Epithelial cell of alveolus of lung (primary cell): ENCODE measurements at places on chromosomes 12 and 14. TPM values are rescaled to one million over a fixed set of nuclear protein-coding genes. Genes with fewer than 3 reads are reported as not detected.

The KLRD1 gene
- under 0.01 and 0.64 TPM in 2 replicates for total RNA-seq

The OR8S1 gene
- total RNA-seq, result not detected in 2 replicates

The WNT5B gene
- 8.6 and 32.8 TPM in 2 replicates for total RNA-seq

The CLEC6A gene
- not detected in 2 replicates for total RNA-seq

The ANO2 gene
- total RNA-seq, result under 0.01 TPM in 1 of 2 replicates, not detected in the other

The OR4E1 gene
- total RNA-seq, result not detected in 2 replicates

The C12orf57 gene
- 336 and 337 TPM in 2 replicates for total RNA-seq

The LALBA gene
- total RNA-seq, result not detected in 2 replicates

The ABCD2 gene
- total RNA-seq, result 0.13 and 0.40 TPM in 2 replicates

The NYNRIN gene
- 9.7 and 33.2 TPM in 2 replicates for total RNA-seq

The GLIPR1L2 gene
- 0.13 TPM in 1 of 2 replicates, not detected in the other for total RNA-seq

The MIP gene
- total RNA-seq, result not detected in 2 replicates

The MUCL1 gene
- not detected in 2 replicates for total RNA-seq

The RIN3 gene
- 7.0 and 9.1 TPM in 2 replicates for total RNA-seq

The TNFAIP2 gene
- 28.7 and 71.9 TPM in 2 replicates for total RNA-seq

The TUBA1B gene
- 571 and 3,378 TPM in 2 replicates for total RNA-seq

The IQSEC3 gene
- total RNA-seq, result 0.08 TPM in 1 of 2 replicates, not detected in the other

The KCNJ8 gene
- 2.3 and 3.2 TPM in 2 replicates for total RNA-seq

The EML1 gene
- total RNA-seq, result 7.8 and 18.0 TPM in 2 replicates

The CYP27B1 gene
- total RNA-seq, result 0.26 and 0.32 TPM in 2 replicates

The KRT71 gene
- total RNA-seq, result not detected in 2 replicates

The BATF gene
- not detected in 2 replicates for total RNA-seq

The SERPINA12 gene
- not detected in 2 replicates for total RNA-seq

The ACSS3 gene
- 6.9 and 10.1 TPM in 2 replicates for total RNA-seq

The HNF1A gene
- total RNA-seq, result not detected in 2 replicates

The DACT1 gene
- total RNA-seq, result 4.7 and 23.8 TPM in 2 replicates

The PRIMA1 gene
- not detected in 2 replicates for total RNA-seq

The B4GALNT3 gene
- total RNA-seq, result 0.91 TPM in 1 of 2 replicates, not detected in the other

The KRT79 gene
- not detected in 2 replicates for total RNA-seq

The PTPRQ gene
- 0.13 and 0.24 TPM in 2 replicates for total RNA-seq

The KRT83 gene
- total RNA-seq, result not detected in 2 replicates

The TRAFD1 gene
- total RNA-seq, result 37.1 and 76.7 TPM in 2 replicates

The LYZ gene
- 0.56 TPM in 1 of 2 replicates, not detected in the other for total RNA-seq

The APOF gene
- total RNA-seq, result not detected in 2 replicates

The ZFC3H1 gene
- total RNA-seq, result 9.4 and 31.7 TPM in 2 replicates

The FOXG1 gene
- total RNA-seq, result under 0.01 TPM in 1 of 2 replicates, not detected in the other

The ASCL1 gene
- not detected in 2 replicates for total RNA-seq

The ALG10B gene
- 2.3 and 9.6 TPM in 2 replicates for total RNA-seq

The CABP1 gene
- 0.65 and 0.88 TPM in 2 replicates for total RNA-seq

The CCDC38 gene
- total RNA-seq, result not detected in 2 replicates

The GPR84 gene
- 0.13 TPM in 1 of 2 replicates, not detected in the other for total RNA-seq

The TAS2R7 gene
- total RNA-seq, result not detected in 2 replicates

The RNASE3 gene
- not detected in 2 replicates for total RNA-seq

The ZBTB25 gene
- 3.6 and 6.6 TPM in 2 replicates for total RNA-seq
